Fibroblast of skin of left biceps (primary cell): ENCODE measurements at places on chromosomes 7 and 10.

- DNase-seq: no peak
Observed at GRCh38 chr10:47299611-47300428, at the start of gene GDF10. Gene GDF10 (plus strand): TSS chr10:47300197. CDS start chr10:47300652, 455 bp downstream.

GRCh38 chr10:79559726-79560125 is 481 bp downstream of the SFTPA2 start:
- no peak for DNase-seq

GRCh38 chr10:57218382-57218781 is 857.3 kb upstream of the ZWINT start:
- no peak for DNase-seq

DNA sequence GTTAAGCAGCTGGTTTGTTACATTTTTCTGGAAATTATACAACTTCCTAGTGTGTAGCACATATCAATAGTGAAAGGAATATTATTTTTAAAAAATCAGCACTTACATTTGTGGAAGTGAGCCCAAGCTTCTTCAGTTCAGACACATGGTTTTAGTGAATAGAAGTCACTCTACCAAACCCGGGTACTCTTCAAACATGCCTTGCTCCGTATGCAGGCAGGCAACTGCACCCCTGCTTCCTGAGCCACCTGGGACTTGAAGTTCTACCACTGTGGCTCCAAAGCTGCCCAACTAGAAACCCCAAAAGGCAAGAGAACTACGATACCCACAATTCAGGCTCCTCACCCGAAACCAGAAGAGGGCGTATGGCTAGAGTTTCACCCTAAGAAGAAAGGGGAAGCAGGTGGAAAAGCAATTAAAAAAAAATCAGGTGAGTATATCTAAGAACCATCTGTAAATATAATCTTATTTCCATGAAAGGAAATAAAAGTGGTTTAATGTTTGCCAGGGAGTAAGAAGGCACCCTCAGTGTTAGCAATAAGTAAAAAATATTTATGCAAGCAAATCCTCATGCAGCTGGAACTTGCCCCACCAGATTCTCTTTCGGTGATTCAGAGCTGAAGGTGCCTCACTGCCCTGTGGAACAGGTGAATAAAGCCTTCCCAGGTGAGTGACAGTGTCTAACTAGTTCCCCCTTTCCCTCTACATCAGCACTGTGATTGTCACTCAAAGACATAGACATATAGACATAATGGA is at the start of gene MACC1:
Gene MACC1 (minus strand): TSS at position 192 of the 756 bp plus-strand sequence. CDS start 55,522 bp downstream, outside the sequence.
- no peak for DNase-seq

DNA sequence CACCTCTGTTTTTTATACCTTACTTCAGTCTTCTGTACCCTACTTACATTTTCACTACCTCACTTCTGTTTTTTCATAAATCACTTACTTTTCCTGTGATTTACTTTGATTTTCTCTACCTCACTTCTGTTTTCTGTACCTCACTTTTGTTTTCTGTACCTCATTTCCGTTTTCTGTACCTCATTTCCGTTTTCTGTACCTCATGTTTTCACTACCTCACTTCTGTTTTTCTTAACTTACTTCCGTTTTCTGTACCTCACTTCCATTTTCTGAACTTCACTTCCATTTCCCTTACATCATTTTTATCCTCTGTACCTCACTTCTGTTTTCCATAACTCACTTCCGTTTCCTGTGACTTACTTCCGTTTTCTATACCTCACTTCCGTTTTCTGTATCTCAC is 492.0 kb upstream of the AKR1E2 start:
- no peak for DNase-seq

GRCh38 chr10:80535671-80536360 is 1.9 kb upstream of the SH2D4B start:
- DNase-seq: no peak

DNA sequence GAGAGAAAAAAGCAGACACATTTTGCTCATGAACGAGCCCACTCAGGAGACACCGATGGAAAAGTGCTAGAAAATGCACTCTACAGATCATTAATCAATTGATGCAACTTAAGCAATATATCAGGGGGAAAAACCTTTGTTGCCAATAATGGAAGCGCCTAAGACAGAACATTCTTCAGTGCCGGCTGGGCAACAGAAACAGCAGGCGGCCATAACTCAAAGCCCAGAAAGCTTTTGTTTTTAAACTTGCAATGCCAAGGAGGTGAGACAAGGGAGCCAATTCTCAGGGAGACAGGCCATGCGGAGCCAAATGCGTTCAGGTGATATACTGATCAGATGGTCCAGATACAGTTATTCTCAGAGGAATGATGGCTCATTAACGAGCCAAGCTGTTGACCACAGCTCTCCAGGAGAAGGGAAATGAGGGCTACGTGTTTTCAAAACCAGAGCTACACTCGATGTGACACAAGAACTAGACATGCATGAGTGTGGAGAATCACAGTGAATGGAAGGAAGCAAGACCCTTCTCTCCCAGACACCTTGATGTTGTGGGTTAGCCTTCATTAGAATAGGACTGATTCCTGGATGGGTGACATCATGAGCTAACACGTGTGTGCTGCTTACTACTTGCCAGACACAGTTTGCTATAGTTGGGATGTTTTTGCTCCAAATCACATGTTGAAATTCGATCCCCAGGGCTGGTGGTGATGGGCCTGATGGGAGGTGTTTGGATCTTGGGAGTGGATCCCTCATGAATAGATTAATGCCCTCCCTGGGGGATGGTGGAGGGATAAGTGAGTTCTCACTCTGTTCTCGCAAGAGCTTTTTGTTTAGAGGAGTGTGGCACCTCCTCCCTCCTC is 79.1 kb upstream of the KCNMA1 start:
- no peak for DNase-seq

- DNase-seq: no peak
Observed at GRCh38 chr10:86387178-86387794, 20.7 kb upstream of the GRID1 start.

GRCh38 chr10:60186315-60187071 is 203.2 kb downstream of the ANK3 start:
- no peak for DNase-seq

DNA sequence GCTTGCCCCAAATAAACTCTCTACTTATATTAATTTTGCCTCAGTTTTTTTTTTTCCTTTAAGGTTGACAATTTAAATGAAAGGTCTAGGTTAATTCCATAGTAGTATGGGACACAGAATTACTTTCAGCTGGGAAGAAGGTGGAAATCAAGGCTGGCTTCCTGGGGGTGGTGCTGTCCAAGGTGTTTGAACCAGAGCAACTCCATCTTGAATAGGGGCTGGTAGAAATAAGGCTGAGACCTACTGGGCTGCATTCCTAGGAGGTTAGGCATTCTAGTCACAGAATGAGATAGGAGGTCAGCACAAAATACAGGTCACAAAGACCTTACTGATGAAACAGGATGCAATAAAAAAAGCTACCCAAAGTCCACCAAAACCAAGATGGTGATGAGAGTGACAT is 1190.8 kb upstream of the AUTS2 start:
- no peak for DNase-seq

DNA sequence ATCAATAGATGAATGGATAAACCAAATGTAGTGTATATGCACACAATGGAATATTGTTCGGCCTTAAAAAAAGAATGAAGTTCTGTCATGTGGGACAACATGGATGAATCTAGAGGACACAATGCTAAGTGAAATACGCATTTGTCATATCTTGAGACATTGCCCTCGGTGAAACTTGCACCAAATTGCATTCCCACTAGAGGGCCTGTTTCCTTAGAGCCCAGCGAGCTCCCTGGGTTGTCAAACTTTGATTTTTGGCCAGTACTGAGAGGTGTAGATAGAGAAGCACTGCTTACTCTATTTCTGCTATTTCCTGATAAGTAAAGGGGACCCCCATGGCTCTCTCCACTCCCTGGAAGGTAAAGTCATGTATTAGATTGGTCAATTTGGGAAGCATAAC is 157.1 kb downstream of the GPAM start:
- DNase-seq: no peak

DNA sequence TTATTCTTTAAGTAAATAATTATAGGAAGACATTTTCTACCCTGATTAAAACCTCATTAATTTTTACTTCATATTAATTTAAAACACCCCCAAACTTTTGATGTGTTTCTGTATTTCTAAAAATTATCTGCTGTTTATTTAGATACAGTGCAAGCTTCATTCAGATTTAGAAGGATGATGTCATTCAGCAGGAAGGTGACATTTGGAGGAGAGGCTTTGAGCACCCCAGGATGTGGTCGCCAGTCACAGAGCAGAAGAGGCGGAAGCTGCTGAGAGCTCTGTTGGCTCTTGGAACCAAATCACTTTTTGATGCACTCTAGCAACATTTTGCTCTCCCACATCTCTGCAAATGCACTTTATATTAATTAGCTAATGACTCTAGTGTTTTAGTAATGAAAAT is 233.9 kb upstream of the CACNA2D1 start:
- DNase-seq: no peak
